RWPE1 (cell line): ENCODE measurements at places on chromosomes 2 and 18.

GRCh38 chr2:227013330-227013729 lies 150.7 kb downstream of the COL4A4 start:
- DNase-seq: no peak

GRCh38 chr18:9348079-9348671 lies 13.6 kb downstream of the TWSG1 start:
- no peak for DNase-seq

GRCh38 chr18:79523206-79523735 lies 127.5 kb downstream of the NFATC1 start:
- DNase-seq: no peak

GRCh38 chr2:37581433-37581832 lies 90.0 kb downstream of the CDC42EP3 start:
- no peak for DNase-seq

DNA sequence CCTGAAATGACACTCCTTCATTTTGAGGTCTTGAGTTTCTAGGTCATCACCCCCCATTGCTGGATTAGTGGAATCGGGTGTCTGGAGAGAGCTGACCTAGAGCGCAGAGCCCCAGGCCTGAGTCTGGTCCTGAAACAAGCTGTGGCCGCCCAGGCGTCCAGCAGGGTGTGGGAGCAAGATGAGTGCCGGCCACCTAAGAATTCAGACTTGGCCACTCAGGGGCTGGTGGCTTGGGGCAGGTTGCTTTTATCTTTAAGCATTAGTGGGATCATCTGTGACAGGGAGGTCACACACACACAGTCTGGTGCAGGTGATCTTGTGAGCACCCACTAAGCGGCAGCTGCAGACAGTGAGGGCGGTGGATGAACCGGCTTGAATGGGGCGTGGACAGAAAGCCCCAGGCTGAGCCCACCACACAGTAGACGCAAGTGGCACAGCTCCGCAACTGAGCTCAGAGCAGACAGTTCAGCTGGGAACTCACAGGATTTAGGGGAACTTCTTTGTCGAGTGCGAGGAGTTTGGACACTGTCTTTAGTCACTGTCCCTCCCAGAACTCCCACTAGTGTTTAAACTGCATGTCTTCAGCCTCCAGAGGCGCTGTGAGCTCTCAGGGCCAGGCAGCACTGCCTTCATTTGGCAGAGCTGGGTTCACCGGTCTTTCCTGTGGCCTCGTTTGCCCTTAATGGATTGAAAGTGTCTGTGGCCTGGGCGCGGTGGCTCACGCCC lies 21.5 kb downstream of the ITGB1BP1 start:
- DNase-seq: no peak

- DNase-seq: peak; percentile 69
These were observed 1.2 kb downstream of the RAPH1 start for GRCh38 chr2:203533676-203534591.

DNA sequence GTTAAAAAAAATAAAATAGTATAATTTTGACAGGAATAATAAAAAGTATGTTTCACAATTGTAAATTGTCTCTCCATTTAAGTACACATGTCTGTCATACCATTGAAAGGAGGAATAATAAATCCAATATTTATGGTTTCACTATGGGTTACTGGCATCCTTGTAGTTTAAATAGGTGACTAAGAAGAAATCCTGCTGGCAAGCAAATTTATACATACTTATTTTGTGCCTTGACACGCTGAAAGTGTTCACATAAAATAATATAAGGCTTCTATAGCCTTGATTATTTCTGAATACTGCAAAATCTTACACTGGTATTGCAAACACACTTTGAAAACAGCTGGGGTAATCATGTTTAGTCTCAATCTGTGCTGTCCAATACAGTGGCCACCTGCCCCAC lies 138.3 kb upstream of the ETAA1 start:
- DNase-seq: no peak

DNA sequence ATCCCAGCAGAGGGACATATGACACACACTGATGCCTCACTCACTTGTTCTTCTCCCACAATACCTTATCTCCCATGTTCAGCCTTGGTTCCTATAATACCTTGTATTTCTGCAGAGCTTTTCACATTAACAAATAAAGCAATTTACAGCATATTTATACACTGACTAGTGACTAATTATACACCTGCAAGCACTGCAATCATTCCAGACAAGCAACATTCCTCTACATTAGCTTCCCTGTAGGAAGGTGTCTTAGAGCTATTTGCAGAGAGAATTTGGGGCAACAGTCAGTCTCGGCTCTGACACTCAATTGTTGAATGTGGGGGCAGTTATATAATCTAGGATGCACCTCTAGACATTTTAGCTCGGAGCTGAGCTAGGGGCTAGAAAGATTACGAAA lies 9.5 kb upstream of the INSIG2 start:
- no peak for DNase-seq

GRCh38 chr2:239253264-239253663 lies 147.6 kb downstream of the HDAC4 start:
- DNase-seq: no peak

DNA sequence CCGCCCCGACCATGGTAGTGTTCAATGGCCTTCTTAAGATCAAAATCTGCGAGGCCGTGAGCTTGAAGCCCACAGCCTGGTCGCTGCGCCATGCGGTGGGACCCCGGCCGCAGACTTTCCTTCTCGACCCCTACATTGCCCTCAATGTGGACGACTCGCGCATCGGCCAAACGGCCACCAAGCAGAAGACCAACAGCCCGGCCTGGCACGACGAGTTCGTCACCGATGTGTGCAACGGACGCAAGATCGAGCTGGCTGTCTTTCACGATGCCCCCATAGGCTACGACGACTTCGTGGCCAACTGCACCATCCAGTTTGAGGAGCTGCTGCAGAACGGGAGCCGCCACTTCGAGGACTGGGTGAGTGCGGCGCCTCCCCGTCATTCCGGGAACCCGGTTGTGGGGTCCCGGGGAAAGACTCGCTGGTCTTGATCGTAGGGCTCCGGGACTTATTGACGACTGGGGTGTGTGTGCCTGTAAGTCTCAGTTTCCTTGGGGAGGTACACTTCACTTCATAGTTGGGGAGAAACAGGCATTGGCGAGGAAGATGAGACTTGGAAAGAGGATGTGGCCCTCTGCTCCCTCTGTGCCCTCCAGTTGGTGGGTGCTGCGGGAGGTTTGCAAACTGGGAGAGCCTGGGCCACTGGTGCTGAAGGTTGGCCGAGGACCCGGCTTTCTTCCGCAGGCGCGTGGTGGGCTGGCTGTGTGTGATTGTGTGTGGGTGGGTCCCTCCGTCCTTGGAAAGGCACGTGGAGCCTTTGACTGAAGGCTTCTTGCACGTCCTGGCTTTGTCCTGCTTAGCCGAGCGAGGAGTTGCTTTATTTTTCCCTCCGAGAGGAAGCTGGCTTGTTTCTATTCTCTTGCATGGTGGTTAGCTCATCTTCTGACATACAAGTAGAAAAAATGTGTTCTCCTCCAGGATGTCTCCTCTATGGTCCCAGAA lies 886 bp downstream of the PRKCE start:
- DNase-seq: no peak

GRCh38 chr18:23237524-23238151 lies 102.4 kb downstream of the CABLES1 start:
- DNase-seq: peak; percentile 27

DNA sequence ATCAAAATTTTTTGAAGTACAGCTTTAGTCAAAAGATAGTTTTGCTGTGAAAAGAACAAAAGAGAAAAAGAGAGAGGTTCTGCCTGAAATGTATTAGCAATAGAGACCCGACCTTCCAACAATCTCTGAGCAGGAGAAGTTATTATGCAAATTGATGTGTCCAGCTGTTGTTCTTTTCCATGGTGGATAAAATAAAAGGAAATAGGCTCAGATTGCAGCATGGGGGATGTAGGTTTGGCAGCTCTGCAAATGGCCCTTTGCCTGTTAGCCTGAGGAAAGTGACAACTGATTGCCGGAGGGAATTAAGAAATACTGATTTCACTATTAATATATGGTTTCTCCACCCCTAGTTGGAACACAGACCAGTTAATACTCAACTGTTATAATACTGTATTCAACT lies 1283.2 kb upstream of the NXPH2 start:
- no peak for DNase-seq

- DNase-seq: peak; percentile 60
These were observed 923 bp downstream of the AMER3 start for GRCh38 chr2:130756053-130756873.

GRCh38 chr2:190404487-190404886 lies 3.7 kb upstream of the MFSD6 start:
- DNase-seq: peak; percentile 64

DNA sequence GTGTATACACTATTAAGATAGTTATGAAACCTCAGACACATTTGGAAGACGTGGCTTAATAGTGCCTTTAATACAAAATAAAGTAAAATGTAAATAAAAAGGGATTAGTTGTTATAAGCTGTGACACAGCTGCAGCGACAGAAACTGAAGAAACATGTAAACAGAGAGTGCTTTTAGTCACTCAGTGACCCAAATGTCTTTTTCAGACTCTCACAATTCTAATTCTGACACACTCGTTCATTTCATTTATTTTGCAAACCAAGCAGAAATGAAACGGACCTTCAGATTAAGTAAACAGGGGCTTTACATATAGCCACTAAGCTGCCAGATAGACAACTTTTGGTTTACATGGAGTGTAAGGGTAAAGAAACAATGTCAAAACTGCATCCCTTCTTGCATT lies 181.0 kb upstream of the ETAA1 start:
- no peak for DNase-seq

DNA sequence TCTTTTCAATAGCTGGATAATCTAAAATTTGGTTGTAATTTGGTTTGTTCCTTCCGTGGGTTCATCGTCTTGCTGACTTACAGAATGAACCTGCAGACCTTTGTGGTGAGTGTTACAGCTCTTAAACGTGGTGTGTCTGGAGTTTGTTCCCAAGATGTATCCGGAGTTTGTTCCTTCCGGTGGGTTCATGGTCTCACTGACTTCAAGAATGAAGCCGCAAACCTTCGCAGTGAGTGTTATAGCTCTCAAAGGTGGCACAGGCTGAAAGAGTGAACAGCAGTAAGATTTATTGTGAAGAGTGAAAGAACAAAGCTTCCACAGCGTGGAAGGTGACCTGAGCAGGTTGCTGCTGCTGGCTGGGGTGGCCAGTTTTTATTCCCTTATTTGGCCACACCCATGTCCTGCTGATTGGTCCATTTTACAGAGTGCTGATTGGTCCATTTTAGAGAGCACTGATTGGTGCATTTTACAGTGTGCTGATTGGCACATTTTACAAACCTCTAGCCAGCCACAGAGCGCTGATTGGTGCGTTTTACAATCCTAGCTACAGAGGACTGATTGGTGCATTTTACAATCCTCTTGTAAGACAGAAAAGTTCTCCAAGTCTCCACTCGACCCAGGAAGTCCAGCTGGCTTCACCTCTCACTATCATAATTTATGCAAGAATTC lies 16.6 kb downstream of the RALB start:
- no peak for DNase-seq

DNA sequence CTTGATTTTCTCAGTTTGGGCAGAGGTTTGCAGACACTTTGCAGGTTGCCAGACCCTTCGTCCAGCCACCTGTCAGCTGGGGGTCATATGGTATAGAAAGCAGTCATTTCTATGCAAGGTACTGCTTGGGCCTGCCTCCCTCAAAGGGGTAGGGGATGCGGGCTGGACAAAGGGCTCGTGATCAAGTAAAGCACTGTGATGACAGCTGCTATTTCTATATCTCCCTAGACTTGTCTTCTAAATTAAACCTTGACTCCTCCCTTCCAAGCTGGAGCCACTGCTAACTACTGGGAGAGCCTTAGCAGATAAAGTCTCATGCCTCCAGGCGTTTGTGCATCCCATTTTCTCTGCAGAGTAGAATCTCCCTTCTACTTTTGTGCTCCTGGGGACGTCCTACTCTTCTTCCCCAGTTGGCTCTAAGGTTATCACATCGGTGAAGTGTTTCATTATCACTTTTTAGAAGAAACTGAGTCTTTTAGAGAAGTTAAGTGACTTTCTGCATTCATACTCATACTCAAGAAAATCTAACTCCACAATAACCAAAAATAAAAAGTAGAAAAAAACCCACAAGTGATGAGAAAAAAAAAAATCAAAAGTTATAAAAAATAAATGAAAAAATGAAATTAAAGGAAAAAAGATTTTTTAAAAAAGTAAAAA lies 710 bp upstream of the XRCC5 start:
- DNase-seq: no peak

DNA sequence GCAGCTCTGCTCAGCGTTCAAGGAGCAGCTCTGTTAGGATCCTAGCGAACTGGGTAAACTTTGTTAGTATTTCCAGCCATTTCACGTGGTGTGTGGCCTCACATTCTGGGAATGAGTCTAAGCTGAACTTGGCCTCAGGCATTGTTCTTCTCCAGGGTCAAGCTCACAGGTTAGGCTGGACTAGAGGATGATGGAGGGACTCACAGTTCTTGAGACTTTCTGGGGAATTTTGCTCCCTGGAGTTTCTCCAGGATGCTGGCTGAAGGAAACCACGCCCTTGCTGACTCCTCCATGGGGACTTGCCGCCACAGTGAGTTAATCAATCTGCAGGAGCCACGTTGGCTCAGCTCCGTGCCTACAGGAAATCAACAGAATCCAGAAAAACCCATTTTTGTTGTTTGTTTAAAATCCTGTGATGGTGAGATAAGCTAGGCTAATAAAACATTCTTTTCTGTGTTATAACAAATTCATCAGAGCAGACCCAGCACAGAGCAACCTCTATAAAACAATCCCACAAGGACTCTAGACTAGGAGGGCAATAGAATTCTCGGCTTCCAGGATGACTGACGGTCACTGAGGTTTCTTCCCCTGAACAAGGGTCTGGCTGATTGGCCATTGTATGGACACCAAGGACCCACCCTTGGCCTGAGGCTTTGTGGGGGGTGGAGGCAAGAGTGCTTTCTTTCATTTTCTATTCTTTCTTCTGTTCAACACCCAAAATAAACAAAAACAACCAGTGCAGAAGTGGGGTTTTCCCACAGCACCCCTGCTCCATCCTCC lies 12.6 kb downstream of the CNDP1 start:
- DNase-seq: peak; percentile 20

DNA sequence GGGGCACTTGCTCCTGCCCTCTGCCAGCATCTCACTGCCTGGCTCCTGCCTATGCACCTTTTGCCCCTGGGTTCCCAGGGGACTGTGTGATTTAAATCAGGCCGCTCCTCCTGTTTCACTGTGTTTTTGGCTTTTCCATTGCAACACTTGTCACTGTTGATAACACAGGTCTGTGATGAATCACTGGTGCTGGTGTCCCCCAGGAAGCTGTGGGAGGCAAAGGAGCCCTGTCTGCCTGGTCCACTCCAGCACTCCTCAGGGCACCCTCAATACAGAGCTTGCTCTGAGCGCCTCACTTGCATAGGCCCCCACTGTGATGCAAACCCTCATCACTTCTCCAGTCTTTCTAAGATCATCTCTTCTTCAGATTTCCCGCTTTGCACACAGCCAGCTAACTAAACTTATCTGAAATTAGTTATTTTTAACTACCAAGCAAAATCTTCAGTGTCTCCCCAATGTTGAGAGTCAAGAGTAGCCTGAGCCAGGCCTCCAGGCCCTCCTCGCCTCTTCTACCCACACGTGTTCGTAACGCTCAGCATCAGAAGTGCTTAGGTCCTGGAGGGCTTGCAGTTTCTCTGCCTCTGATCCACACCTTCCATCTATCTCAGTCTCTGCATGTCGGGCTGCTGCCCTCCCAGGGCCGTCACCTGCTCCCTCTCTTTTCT lies 2.8 kb downstream of the TMEM18 start:
- DNase-seq: no peak

GRCh38 chr2:65159906-65160305 lies 30.0 kb upstream of the RAB1A start:
- no peak for DNase-seq
